ENCODE measurements at places on chromosomes 7 and 10. TPM values are rescaled to one million over a fixed set of nuclear protein-coding genes. Genes with fewer than 3 reads are reported as not detected.

Gene AGK
- 19.7 TPM for total RNA-seq

Gene APBB1IP
- 23.5 TPM for total RNA-seq

Gene TMEM273
- total RNA-seq: 22.1 TPM

Gene SLC13A1
- not detected for total RNA-seq

Gene TACC2
- 32.4 TPM for total RNA-seq

Gene MYL10
- total RNA-seq: not detected

Gene FXYD4
- total RNA-seq: not detected

Gene ADAM22
- total RNA-seq: 2.6 TPM

Gene CALN1
- not detected for total RNA-seq

Gene NFE2L3
- total RNA-seq: 5.8 TPM
